A549 treated with AZD2906 at 1 μM for 4 hours (cell line): ENCODE measurements at places on chromosomes 3 and 15. TPM values are rescaled to one million over a fixed set of nuclear protein-coding genes. Genes with fewer than 3 reads are reported as not detected.

MYO5C gene
- total RNA-seq, result 4.8 to 6.6 TPM (median 5.9 TPM) in 5 replicates

RCN2 gene
- 56.8 to 69.1 TPM (median 64.1 TPM) in 5 replicates for total RNA-seq

BCHE gene
- total RNA-seq, result 0.63 to 1.1 TPM (median 0.85 TPM) in 5 replicates

A4GNT gene
- not detected in 5 replicates for total RNA-seq

HAPLN3 gene
- total RNA-seq, result 22.5 to 25.3 TPM (median 25.3 TPM) in 5 replicates

SLC7A14 gene
- total RNA-seq, result not detected in 5 replicates
